ENCODE measurements at places on chromosomes 6 and 20.

DNA sequence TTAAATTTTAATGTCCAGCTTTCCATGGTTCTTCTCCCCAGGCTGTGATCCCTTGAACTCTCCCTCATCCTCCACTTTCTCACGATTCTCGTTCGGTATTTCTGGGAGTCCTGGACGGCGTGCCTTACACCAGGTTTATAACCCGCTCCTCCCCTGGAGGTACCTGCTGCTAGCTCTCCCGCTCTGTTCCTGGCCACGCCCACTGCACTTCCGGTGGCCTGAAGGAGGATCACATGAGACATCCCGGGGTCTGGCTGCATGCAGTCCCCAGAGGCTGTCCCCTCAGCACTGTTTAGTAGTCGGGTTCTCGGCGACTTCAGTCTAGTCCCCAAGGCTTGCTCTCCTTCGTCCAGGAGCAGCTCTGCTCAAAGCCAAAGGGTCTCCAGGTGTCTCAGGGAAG lies 28.4 kb upstream of the GCLC start:
- DNase-seq: no peak

- no peak for DNase-seq
These were observed 146.3 kb downstream of the MTFR2 start for GRCh38 chr6:136103763-136104311.

DNA sequence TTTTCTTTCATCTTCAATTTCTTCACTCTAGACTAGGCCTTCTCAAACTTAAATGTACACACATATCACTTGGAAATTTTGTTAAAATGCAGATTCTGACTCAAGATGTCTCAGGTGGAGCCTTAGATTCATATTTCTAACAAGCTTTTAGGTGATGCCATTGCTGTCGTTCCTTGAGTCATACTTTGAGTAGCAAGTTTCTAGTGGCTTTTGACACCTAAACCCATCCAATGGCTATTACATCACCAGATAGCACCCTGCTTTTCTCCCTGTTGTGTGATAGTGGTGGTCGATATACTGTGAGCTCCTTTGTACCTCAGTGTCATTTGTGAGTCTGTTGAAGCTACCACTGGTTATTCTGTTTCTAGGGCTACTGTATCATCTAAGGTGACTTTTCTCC lies 34.8 kb upstream of the BAG2 start:
- no peak for DNase-seq

DNA sequence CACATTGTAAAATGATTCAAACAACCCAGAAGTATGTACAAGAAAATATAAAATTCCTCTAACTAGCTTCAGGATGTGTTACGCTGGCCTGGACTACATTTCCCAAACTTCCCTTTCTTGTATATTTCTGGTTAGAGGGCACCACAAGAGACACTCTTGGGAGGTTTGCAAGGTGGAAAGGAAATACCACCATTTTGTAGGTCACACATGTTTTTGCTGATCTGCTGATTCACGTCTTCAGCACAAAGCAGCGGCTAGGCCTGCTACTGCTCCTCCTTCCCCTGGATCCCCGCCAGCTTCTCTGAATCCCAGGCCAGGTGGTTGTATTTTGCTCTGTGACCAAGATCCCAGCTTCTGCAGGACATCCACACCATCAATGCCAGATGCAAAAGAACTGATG lies 104.2 kb downstream of the AGPAT4 start:
- DNase-seq: no peak

DNA sequence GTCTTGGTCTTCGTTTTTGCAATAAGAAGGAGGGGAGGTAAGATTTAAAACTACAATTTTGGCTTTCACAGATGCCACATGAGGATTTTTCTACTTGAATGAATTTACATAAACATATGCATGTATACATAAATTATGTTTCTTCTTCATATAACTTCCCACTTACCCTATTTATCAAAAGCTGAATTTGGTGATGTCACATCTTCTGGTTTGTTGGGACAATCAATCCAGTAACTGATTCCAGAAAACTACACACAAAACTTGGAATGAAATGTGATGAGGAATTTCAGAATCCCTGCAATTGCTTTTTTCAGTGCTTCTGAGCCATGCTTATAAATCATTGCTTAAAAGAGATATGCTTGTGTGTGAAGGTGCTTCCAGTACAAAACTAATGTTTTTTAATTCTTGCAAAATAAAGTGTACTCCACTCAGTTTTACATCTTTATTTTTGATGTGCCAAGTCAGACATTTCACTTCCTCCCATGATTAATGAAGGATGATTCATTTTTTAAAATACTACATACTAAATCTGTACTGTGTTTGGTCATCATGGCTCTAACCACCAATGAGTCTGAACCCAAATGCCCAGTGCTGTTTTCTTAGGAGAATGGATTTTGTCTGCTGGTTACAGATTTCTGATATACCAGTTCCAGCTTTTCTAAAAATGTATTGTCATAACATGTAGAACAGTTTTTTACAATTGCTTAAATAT lies 32.1 kb upstream of the RIN2 start:
- DNase-seq: no peak

DNA sequence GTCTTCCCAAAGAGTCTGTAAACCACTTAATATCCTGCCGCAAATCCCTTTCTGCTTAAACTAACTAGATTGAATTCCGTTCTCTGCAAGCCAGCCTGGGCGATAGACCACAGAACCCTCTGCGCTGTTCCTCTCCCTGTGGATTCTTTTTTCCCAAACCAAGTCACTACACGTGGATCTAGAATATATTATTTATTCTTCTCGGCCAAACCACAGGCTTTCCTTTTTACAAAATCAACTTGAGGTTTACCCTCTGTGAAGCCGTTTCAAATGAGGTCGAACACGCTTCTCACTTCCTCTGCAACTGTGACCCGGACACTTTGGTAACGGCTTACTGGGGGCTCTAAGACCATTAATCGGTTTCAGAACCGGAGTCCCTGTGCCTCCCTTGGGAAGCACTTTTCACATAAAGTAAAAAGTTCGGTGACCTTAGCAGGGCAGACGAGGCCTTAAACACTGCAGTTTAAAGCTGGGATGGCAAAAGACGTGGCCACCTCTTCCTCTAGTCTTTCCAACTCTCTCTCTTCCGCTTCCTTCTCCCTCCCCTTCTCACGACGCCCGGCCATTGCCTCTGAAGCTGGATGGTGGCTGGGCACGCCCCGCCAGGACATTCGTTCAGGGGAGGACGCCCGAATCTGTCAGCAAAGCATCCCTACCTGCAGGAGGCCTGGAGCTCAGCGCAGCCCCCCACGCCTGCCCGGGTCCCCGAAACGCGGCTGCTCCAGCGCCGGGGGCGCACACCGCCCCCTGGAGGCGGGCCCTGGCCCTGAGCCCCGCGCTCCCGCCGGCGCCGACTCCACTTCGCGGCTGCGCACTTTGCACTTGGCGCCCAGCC lies 55.0 kb upstream of the FOXC1 start:
- DNase-seq: peak; percentile 89

- no peak for DNase-seq
These were observed 15.6 kb downstream of the GTSF1L start for GRCh38 chr20:43711098-43711654.

Data from spleen (tissue), 13 donors.